Left forelimb (tissue), 1 donor: ENCODE measurements at places on chromosomes 1 and 21.

DNA sequence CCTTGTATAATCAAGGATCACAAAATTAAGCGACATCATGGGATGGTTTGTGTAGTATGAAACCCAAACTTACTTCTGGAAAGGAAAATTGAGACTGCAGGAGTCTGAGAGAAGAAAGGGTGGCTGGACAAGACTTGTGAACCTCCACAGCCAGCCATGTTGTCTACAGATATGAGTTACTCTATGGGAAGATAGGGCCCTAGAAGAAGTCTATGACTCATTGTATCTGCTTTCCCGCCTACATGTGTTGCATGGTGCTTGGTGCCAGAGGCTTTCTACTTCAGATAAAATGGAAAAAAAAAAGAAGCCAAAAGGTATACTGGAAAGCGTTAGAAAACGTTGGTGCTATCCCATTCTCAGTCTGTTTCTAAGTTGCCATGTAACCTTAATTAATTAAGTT, 18.7 kb upstream of the OR6N2 start:
- no peak for DNase-seq

GRCh38 chr1:5297886-5298239, 643.5 kb downstream of the AJAP1 start:
- no peak for DNase-seq

- no peak for DNase-seq
Observed at GRCh38 chr1:41802532-41803501, 115.9 kb downstream of the HIVEP3 start.

DNA sequence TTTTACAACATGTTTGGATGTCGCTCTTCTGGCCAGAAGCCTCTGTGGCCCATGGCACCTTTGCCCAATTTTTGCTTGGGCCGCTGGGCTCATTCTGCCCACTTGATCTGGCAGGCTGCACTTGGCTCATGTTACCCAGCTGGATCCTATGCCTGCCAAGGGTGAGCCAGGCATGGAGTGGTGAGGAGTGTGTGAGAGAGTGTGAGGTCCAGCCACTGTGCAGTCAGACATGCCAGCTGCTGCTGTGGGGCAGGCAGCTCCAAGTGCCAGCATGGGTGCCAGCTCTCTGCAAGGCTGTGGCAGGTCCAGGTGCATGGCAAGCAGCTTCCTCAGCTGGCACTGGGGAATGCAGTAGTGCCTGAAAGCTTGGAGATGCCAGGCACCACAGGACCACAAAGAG, 71.0 kb downstream of the EBNA1BP2 start:
- no peak for DNase-seq

- DNase-seq = no peak
Observed at GRCh38 chr21:38729754-38730379, 75.9 kb upstream of the ETS2 start.

DNA sequence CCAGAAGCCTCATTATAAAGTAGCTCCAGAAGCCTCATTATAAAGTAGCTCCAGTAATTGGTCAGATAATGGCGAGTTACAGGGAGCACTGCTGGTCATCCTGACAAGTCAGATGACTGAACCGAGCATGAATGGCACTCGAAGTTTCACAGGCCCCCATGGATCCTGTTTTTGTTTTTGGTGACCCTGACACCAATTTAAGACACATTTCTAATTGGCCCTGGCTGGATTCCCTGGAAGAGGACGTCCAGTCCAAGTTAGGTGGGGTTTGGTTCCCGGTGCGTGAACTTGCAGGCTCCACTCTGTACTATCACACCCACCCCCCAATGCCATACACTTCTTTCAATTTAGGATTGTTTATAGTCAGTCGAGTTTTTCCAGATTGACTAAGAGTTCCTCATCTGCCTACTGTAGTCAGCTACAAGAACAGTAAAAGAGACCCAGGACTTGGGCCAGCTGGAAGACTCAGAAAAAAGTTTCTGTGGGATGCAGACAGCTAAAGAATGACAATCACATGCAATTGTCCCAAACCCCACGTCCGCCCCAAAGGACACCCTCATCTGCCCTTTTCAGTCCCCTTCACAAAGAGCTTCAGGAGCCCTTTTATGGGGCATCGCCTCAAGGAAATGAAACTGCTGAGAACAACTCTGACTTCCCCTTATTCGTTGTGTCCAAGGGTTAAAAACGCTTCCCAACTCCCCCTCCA, 2.7 kb downstream of the DHRS3 start:
- no peak for DNase-seq

DNA sequence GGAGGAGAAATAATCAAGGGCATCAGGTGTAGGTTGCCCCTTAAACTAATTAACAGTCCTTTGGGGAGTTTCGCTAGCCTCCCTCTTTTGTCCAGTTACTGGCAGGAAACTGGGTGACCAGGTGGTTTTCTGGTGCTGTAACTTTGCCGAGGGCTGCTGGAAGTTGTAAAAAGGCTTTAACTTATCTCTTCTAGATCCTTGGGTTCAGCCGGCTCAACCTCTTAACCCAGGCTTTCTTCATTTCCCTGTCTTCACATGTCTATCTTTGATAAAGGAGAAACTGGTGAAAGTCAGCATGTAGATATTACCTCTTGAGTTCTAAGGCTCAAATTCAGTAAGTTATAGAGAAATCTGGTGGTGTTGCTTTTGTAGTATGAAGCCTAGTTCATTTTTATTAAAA, 289.7 kb upstream of the NRIP1 start:
- DNase-seq = no peak

DNA sequence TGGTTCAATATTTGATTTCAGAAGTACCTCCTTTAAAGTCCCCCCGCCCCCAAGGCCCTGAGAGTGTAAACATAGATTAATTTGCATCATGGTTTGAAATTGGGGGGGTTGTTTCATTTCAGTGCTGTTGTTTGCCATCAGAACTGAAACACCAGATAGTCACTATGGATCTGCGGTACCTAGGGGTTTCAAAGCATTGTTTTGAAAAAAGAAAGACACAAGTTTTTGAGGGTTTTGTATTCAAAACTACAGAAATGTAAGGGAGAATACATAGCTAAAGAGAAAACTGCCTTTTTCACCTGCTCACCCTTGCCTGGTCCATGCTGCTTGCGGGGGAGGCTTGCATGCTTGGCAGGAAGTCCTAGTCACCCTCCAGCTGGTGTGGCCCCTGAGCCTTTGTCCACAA, 59.3 kb downstream of the ACP6 start:
- no peak for DNase-seq

DNA sequence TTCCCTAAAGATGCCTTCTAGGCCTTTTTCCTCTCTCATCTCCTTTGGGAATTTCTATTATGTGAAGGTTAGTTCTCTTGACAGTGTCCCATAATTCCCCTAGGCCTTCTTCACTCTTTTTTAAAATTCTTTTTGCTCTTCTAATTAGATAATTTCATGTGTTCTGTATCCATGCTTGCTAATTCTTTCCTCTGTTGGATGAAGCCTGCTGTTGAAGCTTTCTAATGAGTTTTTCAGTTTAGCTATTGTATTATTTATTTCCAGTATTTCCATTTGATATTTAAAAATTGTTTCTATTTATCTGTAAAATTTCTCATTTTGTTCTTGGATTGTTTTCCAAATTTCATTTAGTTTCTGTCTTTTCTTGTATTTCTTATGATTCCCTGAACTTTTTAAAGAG, 28.5 kb upstream of the FAM163A start:
- DNase-seq = no peak
